ENCODE measurements at places on chromosomes 11 and 22.

DNA sequence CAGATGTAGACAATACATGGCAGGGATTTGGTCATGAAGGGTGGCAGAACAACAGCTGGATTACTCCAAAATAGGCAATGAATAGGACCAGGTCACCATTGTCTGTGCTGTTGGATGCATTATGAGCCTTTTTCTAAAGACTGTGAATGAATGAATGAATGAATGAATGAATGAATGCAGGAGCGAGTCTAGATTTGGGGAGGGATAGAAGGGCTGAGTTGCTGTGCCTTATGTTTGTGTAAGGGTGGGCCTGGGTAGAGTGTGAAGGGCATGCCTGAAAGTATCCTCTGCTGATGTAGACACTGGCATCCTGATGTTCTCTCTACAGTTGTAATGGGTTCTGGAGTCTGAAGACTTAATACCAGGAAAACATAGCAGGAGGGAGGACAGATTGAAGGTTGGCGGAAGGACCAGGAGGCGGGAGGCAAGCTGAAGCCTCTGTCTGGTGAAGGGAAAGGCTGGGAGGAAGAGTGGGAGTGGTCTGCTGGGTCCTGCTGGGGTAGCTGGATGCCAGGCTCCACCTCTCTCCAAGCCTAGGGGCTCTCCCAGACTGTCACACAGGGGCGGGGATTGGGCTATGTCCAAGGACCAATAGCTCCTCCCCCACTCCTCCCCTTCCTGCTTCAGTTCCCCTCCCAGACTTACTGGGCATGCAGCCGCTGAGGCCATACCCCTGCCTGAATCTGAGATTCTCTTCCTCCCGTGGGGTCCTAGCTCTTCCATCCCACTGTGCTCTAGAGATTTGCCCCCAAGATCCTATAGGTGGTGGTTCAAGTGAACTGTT lies 4.8 kb downstream of the TRIM3 start:
- peak; percentile 83 for DNase-seq

DNA sequence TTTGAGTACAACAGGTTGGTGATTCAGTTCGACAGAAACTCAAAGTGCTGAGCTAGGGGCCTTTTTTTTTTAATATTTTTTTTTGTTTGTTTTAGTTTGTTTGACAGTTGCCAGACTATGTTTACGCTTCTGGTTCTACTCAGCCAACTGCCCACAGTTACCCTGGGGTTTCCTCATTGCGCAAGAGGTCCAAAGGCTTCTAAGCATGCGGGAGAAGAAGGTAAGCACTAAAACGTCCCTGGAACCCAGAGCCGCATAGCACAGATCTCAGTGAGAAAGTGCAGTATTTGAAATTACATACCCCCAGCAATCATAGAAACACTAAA lies 649 bp downstream of the PRRG4 start:
- DNase-seq: no peak

DNA sequence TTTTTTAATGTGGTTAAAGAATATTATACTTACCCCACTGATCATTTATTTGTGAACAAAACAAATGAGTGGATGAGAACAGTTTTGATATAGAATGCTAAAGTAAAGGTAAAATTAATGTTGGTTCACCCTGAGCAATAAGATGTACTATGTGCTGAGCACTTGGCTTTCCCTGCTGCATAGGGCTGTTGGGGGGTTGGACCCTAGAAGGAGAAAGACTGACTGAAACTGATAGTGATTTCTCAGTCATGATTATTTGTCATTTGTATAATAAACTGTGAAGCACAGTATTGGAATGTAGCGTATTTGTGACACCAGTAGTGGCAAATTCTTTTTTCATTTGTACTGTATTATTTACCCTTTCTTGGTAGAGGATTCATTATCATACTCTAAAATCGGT lies 63.3 kb downstream of the PRMT3 start:
- DNase-seq: no peak

GRCh38 chr22:44523981-44524759 lies 26.1 kb upstream of the RTL6 start:
- no peak for DNase-seq

GRCh38 chr22:50432131-50432876 lies 42.5 kb downstream of the SBF1 start:
- DNase-seq: no peak

GRCh38 chr11:110761991-110762390 lies 49.8 kb upstream of the ARHGAP20 start:
- DNase-seq: no peak

- no peak for DNase-seq
Observed at GRCh38 chr11:68470304-68470811, 9.8 kb downstream of the PPP6R3 start.

- DNase-seq: no peak
Observed at GRCh38 chr11:103610435-103610834, 426.0 kb upstream of the DDI1 start.

DNA sequence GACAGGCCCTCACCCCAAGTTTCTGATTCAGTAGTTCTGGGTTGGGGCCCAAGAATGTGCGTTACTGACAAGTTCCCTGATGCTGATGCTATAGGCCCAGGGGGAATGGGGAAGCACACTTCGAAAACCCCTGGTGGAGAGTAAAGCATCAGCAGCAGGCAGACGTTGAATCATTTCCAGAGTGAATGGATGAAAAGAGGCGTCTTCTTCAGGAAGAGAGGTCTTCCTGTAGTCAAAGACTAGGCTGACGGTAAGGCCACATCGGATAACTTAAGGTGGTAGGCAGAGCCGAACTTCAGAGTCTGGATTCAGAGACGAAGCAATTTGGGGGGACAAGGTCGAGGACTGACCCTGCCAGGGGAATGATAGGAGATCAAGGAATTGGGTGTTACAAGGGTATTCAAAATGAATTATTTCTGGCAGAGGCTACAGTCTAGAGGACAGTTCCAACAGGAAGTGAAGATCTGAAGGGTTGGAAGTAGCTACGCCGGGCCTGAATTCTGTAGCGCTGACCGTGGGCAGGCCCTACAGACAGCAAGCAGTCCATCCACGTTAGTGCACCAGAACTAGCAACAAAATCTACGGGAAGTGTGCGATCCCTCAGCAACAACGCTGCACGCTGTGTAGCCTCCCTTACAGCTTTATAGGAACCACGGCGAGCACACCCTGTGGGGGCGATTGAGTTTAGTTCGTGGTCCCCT lies 862 bp upstream of the CENATAC start:
- peak; percentile 71 for DNase-seq

- DNase-seq: no peak
Observed at GRCh38 chr22:47192651-47193437, 430.4 kb downstream of the TBC1D22A start.

- peak; percentile 94 for DNase-seq
Observed at GRCh38 chr11:67277231-67277961, 11.1 kb downstream of the GRK2 start.

DNA sequence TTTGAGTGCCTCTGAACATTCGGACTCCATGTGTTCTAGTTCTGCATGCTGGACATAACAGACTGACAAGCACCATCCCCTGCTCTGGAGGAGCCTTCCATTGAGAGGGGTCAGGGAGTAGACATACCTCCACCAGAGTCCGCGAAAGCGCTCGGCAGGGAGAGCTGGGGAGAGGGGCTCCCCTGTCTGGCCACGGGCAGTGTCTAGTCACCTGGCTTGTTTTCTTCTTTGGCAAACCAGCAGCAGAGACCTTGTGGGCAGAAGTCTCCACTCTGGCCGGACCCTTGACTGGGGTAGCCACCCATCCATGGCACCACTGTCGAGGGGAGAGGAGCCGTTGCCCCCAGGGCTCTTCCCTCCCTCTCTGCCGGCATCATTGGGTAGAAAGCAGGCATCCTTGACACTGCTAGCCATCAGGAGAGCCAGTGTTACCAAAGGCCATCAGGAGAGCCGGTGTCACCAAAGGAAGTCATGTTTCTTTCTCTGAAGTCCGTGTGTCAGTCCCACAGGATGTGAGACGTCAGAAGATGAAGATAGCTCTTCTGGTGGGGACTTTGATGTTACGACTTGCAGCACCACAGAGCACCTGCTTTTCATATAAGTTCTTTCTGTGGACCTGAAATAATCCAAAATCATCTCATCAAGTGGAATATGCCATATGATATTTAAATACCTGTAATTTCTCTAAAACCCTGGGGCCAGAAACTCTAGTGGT lies 305.6 kb downstream of the TBC1D22A start:
- DNase-seq: no peak

DNA sequence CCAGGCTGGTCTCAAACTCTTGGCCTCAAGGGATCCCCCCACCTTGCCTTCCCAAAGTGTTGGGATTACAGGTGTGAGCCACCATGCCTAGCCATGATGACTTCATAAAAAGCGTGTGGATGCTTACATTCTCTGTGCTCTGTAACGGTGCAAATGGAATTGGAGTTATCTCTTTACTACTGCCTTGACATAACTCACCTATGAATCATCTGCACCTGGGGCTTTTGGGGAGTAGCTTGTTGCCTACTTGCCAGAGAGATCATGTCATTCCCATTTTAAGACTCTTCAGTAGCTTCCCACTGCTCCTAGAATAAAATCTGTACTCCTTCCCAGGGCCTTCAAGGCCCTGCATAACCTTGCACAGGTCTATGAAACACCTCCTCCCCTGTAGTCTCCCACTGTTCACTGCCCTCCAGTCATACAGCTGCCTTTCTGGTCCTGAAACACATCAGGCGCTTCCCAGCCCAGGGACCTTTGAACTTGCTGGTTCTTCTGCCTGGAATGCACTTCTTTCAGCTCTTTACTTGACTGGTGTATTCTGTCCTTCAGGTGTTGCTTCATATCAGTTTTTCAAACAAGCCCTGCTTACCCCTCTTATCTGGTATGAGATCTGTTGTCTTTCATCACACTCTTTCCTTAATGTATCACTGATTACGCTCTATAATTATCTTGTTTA lies 19.6 kb upstream of the MOGAT2 start:
- DNase-seq: no peak

- peak; percentile 32 for DNase-seq
Observed at GRCh38 chr11:13009476-13009920, 382 bp downstream of the RASSF10 start.

GRCh38 chr11:59012398-59013265 lies 73.3 kb downstream of the GLYATL1 start:
- DNase-seq: no peak

- no peak for DNase-seq
Observed at GRCh38 chr11:92931746-92932422, 37.6 kb upstream of the MTNR1B start.

DNA sequence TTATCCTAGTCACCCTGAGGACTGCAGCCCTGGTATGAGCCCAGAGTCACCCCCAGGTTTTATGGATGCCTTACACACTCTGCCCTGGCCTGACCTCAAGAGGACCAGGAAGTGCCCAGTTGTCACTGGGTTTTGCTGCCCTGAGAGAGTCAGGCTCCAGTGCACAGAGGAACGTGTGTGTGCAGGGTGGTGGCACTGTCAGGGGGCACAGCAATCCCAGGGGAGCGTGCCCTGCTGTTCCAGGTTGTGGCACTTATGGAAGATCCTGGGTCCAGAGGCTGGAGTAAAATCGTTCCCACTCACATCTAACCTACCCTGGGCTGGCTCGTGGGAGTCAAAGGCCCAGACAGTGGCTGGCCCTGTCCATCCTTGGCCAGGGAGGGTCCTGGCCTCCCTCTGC lies 7.6 kb downstream of the APOBEC3A start:
- no peak for DNase-seq

GRCh38 chr22:50673231-50674129 lies 857 bp downstream of the SHANK3 start:
- DNase-seq: peak; percentile 67

DNA sequence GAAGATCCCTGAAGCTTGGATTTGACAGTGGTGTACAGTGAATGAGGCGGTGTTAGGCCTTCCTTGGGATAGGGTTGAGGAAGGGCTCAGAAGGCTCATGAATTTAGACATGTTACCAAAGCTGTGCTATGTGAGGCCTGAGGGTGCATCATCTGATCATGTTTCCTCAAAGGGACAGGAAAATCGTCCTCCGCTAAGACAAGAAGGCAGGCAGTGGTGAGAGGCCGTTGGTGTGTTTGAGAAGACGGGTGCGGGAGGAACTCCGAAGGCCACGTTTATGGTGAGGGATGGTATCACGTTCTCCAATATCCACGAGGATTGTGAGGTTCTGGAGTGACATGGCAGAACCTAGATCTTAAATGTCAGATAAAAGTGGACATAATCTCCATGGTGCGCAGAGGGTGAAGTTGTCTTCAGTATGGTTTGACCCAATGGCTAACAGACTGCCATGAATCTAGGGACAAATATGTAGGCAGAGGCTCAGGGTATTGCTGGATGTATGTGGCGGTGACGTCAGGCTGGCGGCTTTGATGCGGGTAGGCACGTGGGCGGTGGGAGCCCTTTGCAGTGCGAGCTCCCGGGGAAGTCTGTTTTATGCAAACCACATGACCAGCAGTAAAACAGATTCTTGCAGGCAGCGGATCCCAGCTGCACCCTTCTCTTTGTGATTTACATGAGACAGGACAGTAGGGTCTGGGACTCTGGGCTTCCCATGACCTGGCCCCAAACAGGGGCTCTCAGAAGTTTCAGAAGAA lies 242.3 kb upstream of the B3GAT1 start:
- DNase-seq: no peak

DNA sequence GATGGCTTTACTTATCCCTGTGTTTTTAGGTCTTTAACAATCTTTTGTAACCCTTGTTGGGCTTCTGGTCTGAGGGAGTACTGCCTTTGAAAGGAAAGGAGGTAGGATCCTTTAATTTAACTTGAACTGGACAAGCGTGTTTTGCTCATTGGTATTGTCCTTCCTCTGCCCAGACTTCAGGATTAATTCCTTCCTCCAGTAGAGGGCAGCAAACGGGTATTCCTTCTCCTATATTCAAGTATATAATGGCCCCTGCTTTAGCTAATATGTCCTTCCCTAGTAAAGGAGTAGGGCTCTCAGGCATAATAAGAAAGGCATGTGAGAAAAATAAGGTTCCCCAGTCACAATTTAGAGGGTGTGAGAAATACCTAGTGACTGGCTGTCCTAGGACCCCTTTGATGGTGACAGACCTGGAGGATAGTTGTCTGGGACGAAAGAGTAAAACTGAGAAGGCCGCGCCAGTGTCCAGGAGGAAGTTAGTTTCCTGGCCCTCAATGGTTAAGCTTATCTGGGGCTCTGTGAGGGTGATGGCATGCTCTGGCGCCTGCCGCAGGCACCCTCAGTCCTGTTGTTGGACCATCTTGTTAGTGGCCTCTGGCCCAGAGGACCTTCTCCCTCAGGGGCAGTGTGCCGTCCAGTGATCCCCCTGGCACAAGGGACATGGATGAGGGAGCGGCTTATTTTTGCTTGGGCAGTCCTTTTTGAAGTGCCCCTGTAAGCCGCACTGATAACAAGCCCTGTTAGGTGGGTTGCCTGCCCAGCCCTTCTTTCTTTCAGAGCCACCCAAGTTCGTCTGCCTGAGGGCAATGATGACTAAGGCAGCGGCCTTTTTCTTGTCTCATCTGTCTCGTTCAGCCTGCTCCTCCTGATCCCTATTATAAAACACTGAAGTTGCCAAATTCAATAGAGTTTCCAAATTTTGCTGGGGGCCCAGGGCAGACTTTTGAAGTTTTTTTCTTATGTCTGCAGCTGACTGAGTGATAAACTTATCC lies 51.8 kb downstream of the C11orf71 start:
- no peak for DNase-seq

DNA sequence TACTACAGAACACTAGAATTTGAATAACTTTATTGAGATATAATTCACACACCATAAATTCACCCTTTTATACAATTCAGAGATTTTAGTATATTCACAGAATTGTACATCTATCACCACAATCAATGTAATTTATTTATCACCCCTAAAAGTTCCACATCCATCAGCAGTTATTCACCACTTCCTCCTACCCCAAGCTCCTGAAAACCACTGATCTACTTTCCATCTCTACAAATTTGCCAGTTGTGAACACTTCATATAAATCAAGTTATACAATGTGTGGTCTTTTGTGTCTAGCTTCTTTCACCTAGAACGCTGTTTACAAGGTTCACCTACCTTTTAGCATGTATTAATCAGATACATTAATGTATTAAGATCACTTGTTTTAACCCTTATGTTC lies 179.6 kb downstream of the TTC28 start:
- DNase-seq: no peak

- no peak for DNase-seq
Observed at GRCh38 chr11:77063861-77064260, 2.9 kb upstream of the CAPN5 start.
